A172 (cell line): ENCODE measurements at places on chromosomes 2 and 18. TPM values are rescaled to one million over a fixed set of nuclear protein-coding genes. Genes with fewer than 3 reads are reported as not detected.

- DNase-seq: no peak
Measured at GRCh38 chr18:57435846-57436190, 644 bp downstream of the ONECUT2 start.

DNA sequence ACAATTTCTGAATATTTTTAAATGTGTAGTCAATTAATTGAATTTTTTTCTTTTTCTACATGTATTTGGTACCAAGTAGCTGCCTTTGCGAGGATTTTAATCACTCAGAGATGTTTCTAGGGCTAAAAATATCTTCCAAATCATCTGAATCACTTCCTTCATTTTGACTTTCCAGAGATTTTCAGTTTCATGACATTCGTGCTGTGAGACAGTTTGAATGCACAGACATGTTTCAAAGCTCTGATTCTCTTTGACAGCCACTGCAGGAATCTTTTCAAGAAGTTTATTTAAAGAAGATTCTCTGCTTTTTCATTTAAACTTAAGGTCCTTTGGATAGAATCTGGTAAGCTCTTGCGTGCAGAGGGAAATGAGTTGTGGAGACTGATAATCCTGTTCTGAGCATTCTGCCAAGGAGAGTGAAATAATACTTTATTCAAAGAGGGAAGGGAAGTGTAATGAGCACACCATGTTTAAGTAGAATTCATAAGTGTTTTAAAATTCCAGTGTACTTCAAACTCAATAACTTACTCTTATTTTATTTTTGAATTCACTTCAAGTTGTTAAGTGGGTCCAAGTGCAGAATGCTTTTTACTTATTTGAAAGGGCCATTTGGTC lies 9.7 kb downstream of the CYBRD1 start:
- no peak for DNase-seq

GRCh38 chr2:86617153-86617552 lies 6.5 kb downstream of the RNF103 start:
- DNase-seq: no peak

GRCh38 chr2:197759625-197760292 lies 25.4 kb downstream of the BOLL start:
- no peak for DNase-seq

DNA sequence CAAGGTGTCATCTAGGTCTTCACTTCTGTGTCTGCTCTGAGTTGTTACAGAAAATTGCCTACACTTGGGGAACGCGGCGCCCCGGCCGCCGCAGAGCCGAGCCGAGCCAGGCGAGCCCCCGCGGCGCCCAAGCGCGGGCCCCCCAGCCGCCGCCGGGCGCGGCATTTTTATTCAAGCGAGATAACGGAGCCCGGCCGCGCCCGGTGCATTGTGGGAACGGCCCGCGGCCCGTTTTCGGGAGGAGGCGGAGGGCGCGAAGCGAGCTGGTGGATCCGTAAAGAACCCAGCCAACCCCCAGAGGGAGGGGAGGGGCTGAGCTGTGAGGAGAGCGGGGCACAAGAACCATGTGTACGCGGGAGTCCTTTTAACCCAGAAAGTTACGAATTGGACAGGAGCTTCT lies 191.8 kb downstream of the FTCDNL1 start:
- peak; percentile 5 for DNase-seq

DNA sequence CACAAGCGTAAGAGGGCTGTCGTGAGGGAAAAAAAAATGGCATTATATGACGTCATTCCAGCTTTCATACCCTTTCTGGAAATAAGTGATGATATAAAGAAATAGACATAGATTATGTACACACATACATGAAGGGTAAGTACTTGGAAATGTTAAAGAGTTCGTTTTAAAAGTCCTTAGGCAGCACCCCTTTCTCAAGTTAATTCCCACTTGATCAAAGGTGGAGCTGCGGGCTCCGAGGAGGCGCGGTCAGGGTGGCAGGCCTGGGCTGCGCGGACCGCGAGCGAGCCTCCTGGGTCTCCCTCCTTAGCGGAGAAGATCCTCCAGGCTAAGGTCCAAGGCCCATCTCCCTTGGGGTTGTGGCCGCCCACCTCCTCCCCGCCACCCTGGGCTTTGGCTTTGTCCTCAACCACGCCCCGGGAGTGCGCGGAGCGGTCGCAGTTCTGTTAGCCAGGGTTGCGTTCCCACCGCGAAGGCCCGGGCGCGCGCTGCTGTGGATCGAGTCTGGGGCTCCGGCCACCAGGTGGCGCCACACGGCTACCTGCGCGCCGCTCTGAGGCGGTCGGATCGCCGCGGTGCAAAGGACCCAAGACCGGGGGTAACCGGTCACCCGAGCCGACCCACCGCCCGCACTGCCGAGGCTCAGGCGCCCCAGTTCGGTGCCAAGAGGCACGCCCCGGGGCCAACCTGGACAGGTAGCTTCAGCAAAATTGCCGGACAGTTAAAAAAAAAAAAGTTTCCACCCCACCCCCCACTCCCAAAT lies 66.8 kb downstream of the HNRNPLL start:
- peak; percentile 42 for DNase-seq

- no peak for DNase-seq
Measured at GRCh38 chr2:65579506-65580235, 147.3 kb upstream of the SPRED2 start.

GRCh38 chr2:57733956-57734355 lies 312.6 kb upstream of the VRK2 start:
- peak; percentile 35 for DNase-seq

GRCh38 chr2:200689115-200689514 lies 103.3 kb downstream of the AOX1 start:
- no peak for DNase-seq

- no peak for DNase-seq
Measured at GRCh38 chr2:46854260-46854659, 61.3 kb downstream of the MCFD2 start.

DNA sequence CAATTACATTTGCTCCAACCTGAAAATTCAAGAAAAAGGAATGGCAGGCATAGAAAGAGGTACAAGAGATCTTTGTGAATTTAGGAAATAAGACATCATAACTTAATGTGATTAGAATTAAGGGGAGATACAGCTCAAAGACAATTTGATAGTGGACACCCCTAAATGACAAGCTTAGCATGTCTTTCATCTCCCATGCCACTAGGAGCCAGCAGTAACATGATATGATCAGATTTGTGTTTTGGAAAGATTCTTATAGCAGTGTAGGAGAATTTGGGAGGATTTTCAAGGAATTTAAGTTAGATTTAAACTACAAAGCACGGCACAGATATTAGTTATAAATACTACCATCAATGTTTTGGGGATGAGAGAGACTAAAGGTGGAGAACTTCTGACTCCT lies 340.8 kb downstream of the RDH14 start:
- DNase-seq: no peak

- DNase-seq: no peak
Measured at GRCh38 chr2:58098254-58099095, 51.9 kb downstream of the VRK2 start.

Gene CCNYL1
- 4.9 and 5.5 TPM in 2 replicates for total RNA-seq

Gene MBP
- not detected in 2 replicates for total RNA-seq

Gene BCL2L11
- 4.5 and 9.3 TPM in 2 replicates for total RNA-seq

Gene C2orf81
- total RNA-seq: 2.3 and 3.5 TPM in 2 replicates

Gene GPR35
- total RNA-seq: 0.17 and 2.7 TPM in 2 replicates

Gene SPC25
- total RNA-seq: 63.4 and 98.4 TPM in 2 replicates

Gene GALR1
- not detected in 2 replicates for total RNA-seq
